ENCODE measurements at places on chromosomes 13 and 19.

GRCh38 chr13:66378894-66379293 is 851.2 kb downstream of the PCDH9 start:
- DNase-seq: no peak

DNA sequence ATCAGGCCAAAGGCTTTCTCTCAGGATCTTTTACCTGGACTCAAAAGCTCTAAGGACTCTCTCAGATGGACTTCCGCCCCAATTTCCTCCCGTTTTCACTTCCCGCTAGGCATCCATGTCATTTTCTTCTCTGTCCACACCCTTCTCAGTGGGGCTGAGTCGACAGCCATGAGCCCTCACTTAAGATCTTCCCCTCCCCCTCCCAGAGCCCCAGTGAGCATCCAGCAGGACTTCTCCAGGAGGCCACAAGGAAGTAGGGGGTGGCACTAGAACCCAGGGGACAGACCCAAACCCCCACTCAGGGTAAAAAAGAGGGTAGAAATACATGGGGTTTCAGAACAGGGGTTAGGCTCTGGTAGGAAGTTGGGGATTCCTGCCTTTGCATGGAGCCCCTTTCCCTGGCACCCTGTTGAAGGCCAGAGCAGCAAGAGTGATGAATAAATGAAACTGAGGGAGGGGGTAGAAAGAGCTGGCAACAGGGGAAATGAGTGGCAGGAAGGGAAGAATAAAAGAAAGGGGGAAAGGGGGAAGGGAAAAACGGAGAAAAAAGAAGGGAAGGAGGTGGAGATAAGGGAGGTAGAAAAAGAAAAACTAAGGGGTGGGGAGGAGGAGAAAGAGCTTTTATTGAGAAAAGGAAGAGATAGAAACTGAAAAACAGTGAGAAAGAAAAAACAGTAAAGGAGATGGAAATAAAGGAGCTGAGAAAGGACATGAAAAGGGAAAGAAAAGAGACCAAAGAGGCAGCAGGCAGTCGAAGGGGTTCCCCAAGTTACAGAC is 42.3 kb downstream of the DEDD2 start:
- DNase-seq: no peak

- DNase-seq: no peak
These were observed 9.1 kb upstream of the ACOD1 start for GRCh38 chr13:76939215-76939614.

DNA sequence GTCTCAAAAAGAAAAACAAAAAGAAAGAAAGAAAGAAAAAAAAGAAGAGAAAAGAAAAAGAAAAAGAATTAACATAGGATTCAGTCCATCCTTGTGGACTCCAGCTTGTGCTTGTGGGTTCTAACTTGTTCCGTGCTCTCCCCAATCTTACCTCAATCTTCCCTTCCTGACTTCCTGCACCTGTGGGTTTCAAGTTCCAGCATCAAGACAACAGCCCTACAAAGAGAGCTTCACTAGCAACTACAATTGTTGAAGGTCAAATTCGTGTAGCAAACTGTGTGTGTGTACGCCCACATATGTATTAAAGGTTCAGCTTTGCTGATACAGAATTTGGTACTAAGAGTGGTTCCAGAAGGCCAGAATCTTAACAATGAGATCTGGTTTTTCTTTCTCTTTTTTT is 25.3 kb downstream of the FXYD5 start:
- DNase-seq: no peak

- DNase-seq: no peak
These were observed 1075.0 kb downstream of the DIAPH3 start for GRCh38 chr13:59088716-59089115.

DNA sequence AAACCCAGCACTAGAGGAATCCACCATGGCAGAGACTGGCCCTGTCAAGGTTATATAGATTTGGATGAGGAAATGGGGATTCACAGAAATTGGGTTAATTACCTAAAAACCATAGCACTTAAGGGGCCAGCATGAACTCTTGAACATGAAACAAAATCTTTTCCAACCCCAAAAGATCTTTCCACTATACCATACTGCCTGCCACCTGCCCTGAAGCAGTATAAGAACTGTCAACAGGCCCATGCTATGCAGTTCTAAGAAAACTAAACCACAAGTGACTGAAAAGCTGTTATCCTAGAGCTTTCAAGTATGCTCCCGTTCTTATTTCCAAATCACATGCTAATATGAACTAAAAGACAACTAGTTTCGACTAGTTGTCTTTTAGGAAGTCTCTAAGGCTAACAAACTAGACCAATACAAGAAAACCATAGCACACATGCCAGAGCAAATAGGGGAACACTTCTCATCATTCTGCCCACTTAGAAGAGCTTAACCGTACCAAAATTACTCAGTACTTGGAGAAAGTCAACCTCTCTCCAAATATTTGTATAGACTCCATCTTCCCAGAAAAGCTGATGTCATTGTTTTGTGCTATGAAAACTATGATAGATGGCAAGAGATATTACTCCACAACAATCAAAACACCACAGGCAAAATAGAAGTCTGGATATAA is 27.5 kb downstream of the HSPH1 start:
- no peak for DNase-seq

GRCh38 chr19:46784262-46785053 is 3.9 kb downstream of the SLC1A5 start:
- peak; percentile 81 for DNase-seq

- DNase-seq: peak; percentile 89
These were observed 23.3 kb downstream of the NOTCH3 start for GRCh38 chr19:15177269-15178116.

GRCh38 chr19:3360421-3361383 is 5.7 kb upstream of the NFIC start:
- DNase-seq: peak; percentile 88

All from aorta (tissue), 5 donors.